NCI-H524 treated with DMSO at 0.1 percent for 48 hours (cell line): ENCODE measurements at places on chromosomes 1 and 21.

DNA sequence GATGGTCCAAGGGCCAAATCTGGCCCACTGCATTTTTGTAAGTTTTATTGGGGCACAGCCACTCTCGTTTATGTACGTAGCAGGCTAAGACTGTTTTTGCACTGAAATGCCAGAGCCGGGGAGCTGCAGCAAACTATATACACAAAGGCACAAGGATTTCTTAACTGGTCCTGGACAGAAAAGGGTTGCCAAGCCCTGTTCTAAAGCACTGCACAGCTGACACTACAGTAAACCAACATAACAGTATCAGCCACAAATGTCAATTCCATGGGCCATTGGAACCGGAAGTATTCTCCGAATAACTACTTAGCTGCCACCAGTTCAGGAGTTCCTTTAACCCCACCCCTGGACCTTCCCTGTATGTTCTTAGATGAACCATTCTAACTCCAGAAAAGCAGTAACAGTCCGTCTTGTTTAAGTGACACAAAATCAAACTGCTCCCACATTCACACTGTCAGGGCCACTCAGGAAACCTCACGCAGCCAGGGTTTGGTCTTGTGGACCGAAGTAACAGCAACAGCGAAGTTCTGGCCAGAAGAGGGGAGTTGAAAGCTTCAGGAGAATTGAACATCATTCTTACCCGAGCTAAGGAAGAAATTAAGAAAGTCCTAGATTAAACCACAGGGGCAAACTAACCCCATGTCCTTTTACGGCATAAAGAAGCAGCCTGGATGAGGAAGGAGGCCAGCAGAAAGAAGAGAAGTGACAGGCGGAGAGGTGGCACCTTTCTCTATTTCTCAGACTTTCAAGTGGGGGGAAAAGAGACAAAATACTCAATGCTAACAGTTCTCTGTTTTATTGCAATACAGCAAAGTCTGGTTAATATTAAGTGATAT lies 49.2 kb downstream of the COQ8A start:
- no peak for DNase-seq

DNA sequence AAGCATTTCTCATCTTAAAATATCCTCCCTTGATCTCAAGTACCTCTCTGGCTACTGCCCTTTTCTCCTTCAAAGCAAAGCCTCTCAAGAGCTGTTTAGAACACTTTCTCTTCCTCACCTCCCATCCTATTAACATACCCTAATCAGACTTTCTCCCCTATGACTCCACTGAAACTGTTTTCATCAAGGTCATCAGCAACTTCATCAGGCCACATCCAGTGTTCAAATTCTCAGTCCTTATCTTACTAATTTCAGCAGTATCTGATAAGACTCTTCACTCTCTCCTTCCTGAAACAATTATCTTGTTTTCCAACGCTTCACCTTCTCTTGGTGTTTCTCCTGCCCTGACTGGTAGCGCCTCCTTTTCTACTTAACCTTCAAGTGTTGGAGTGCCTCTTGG lies 1.5 kb upstream of the RAP1A start:
- no peak for DNase-seq

- no peak for DNase-seq
Measured at GRCh38 chr1:17156108-17156507, 36.9 kb upstream of the PADI2 start.

- no peak for DNase-seq
Measured at GRCh38 chr1:204344665-204345355, 14.9 kb downstream of the PLEKHA6 start.

- no peak for DNase-seq
Measured at GRCh38 chr1:205576011-205576410, 55.8 kb downstream of the ELK4 start.

DNA sequence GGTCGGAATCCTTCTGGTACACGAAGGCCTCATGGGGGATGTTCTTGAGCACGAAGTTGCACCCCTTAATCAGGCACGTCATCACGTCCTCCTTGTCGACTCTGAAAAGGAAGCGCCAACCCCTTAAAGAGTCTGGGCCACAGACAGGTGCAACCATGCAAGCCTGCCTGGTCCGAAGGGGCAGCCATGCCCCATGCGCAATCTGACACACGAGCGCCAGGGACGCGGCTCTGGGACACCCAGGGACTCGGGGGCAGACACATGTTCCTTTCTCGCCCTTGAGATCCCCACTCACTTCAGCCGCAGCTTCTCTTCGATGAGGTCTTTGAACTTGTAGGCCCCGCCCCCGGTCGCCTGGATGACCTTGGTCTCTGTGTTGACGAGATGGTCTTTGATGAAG lies 5.6 kb downstream of the PANK4 start:
- DNase-seq = no peak

DNA sequence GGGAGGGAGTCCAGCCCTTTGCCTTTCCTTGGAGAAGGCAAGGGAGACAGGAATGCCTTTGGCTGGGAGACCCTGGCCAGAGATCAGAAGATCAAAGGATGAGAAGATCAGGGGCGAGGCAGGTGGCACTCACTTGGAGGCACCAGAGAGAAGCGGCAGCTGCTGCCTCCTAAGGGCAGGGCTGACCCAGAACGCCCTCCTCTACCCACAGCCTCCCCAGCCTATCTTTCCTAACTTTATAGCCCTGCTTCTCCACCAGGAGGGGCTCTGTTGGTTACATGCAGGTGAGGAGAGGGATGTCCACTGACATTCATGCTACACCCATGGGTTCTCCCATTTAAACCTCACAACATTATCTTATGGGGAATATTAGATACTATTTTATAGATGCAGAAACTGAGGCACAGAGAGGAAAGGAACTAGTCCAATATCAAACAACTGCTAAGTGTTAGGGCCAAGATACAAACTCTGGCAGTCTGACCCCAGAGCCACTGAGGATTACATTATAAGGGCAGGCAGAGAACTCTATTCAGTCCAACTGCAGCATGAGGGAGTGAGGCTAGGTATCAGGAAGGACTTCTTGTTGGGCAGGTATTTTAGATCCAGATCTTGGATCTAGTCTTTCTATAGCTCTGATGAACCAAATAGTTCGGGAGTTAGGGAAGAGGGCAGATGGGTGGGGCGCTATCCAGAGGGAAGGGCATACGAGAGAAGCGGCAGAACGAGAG lies 19.9 kb downstream of the LGR6 start:
- peak; percentile 21 for DNase-seq

DNA sequence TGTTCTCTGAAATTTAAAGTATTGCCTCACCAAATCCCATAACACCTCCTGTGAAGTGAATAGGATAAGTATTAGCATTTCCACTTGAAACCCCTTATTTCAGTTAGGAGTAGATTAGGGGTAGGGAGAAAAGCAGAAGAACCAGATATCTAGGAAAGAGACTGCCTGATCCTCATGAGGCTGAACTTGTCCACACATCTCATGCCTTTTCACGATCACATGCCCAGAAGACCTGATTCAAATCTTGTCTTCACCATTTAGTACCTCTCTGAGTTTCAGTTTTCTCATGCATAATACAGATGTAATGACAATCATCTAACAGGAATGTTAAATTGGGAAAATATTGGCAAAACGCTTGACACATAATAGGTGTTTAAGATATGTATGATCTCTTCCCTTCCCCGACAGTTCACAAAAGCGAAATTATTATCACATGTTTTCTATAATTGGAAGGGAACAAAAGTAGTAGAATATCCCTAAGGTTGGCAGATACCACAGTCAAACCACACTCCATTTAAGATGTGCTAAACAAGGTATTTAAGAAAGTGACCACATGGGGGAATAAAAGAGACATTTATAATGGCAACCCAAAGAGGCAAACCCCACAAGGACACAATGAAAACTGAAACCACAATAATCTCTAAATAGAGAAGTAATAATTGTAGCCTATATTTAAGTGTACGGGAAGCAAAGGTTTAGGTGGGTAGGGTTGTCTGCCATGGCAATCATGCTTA lies 25.2 kb downstream of the GFI1 start:
- no peak for DNase-seq

DNA sequence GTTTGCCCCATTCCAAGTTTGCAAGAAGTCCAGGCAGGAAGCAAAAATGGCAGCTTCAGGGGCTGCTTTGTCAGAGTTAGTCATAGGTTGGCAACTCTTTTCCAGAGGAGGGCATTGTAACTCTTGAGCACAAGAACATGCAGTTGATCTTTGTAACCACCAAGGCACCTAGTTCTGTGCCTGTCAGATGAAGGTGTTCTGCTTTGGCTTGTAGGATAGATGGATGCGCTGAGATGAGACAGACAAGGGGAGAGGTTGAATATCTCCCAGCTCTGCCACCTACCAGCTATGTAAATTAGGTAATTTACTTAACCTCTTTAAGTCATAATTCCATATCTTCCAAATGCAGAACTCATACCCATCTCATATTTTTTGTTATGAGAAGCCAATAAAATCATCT lies 89.3 kb downstream of the ZNF648 start:
- DNase-seq = no peak

DNA sequence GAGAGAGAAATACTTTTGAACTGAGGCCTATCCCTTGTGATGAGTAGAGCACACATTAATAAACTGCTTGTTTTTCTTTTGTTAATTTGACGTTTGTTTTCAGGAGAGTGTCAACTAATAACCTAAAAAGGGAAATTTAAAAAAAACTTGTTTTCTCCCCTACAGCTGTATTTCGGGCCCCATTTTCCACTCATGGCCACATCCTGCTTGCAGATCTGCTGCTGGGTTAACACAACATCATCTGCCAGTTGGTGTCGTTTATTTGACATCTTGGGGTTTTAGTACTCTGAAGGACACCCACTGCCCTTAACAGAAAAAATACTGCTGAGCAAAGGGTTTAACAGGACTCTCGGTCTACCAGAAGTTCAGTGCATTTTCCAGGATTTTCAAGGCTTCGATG lies 848 bp upstream of the PYHIN1 start:
- DNase-seq = no peak

DNA sequence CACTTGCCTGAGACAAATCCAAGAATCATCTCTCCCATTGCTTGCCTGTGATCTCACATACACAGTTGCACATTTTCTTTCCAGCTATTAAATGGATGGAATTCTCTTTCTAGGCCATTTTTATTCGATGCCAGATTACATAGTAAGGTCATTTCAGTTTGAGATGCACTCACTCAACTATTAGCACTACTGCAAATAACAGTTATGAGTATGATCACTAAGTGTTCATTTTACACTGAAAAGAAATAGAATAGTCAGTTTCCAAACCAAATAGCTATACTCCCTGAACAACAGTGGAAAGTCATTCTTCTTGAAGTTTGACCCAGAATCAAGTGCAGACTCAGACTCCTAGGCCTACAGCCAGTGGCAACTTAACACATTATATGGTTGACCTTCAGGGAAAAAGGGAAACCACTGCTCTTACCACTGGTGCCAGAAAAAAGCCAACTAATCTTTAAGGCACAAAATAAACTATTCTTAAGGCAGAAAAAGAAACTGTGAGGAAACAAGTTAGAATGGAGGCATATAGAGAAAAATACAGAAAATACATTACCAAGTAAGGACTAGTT lies 31.5 kb downstream of the WNT2B start:
- no peak for DNase-seq

GRCh38 chr1:87061742-87062156 lies 147.3 kb downstream of the HS2ST1 start:
- DNase-seq = no peak

- DNase-seq = no peak
Measured at GRCh38 chr21:45632160-45632559, 11.4 kb upstream of the PCBP3 start.

DNA sequence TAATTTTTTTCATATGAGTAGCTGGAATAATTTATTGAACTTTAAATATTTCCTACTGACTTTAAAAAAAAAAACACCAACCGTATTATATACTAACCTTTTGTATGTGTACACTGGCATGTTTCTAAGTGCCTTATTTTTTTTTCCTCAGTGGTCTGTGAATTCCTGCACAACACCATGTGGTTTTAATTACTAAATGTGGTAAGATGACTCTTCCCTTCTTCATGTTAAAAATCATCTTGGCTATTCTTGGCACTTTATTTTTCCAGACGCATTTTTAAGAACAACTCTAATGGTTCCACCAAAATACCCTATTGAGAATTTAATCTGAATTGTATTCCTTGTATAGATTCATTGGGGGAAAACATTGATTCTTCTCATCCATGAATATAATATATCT lies 28.4 kb downstream of the PPP2R5A start:
- no peak for DNase-seq

DNA sequence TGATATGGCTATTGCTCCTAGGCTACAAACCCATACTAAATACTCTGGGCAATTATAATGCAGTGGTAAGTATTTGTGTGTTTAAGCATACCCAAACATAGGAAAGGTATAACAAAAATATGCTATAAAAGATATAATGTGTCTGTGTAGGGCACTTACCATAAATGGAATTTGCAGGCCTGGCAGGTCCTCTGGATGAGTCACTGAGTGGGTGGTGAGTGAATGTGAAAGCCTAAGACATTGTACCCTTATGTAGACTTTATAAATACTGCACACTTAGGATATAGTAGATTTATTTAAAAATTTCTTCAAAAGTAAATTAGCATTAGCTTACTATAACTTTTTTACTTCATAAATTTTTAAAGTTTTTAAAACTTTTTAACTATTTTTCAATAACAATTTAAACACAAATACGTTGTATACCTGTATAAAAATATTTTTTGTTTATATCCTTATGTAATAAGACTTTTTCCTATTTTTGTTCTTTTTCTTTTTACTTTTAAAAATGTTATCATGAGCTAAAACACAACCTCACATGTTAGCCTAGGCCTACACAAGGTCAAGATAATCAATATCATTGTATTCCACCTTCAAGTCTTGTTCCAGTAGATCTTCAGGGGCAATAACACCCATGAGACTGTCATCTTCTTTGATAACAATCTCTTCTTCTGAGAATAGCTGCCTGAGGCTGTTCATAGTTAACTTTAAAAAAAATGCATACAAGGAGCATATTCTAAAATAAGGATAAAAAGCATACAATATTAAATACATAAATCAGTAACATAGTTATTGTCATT lies 306.3 kb upstream of the RGS18 start:
- DNase-seq = no peak

DNA sequence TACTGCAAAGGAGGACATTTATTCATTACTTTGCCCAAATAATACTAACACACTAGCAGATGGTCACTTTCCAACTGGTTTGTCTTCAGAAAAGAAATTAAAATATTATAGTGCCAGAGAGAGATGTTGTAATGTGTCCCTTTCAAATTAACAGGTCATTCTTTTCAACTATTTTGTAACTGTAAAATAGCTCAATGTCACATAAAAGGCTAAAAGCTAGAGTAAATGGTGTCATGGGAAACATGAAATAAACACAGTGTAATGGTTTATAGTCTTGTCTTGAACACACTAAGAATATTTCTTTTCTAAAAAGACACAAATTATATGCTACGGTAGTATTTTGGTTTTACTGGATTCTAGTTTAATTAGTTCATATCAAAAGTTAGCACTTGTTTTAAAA lies 77.8 kb downstream of the ADGRL2 start:
- no peak for DNase-seq

- no peak for DNase-seq
Measured at GRCh38 chr1:27031235-27032118, 18.8 kb upstream of the TENT5B start.

GRCh38 chr1:56803561-56804156 lies 15.5 kb downstream of the FYB2 start:
- DNase-seq = no peak
